Right cardiac atrium (tissue), 5 donors: ENCODE measurements at places on chromosomes 11 and 22. TPM values are rescaled to one million over a fixed set of nuclear protein-coding genes. Genes with fewer than 3 reads are reported as not detected.

Gene ARHGAP32
- 12.8 TPM for total RNA-seq

Gene VWCE
- total RNA-seq = 1.1 TPM

Gene CNTF
- 1.1 TPM for total RNA-seq

Gene FOXRED2
- total RNA-seq = 9.0 TPM

Gene GRM5
- 0.45 TPM for total RNA-seq
